Occipital lobe (tissue), 3 donors: ENCODE measurements at places on chromosomes 7 and 10. TPM values are rescaled to one million over a fixed set of nuclear protein-coding genes. Genes with fewer than 3 reads are reported as not detected.

The CH25H gene
- 0.78 TPM for total RNA-seq

The CAMK1D gene
- total RNA-seq: 18.9 TPM

The COL26A1 gene
- total RNA-seq: 3.4 TPM

The FAM25G gene
- total RNA-seq: not detected

The VWDE gene
- total RNA-seq: 1.4 TPM

The FKBP6 gene
- not detected for total RNA-seq

The PRF1 gene
- total RNA-seq: not detected

The ASB10 gene
- total RNA-seq: not detected
